ENCODE measurements at places on chromosomes 6 and 20.

DNA sequence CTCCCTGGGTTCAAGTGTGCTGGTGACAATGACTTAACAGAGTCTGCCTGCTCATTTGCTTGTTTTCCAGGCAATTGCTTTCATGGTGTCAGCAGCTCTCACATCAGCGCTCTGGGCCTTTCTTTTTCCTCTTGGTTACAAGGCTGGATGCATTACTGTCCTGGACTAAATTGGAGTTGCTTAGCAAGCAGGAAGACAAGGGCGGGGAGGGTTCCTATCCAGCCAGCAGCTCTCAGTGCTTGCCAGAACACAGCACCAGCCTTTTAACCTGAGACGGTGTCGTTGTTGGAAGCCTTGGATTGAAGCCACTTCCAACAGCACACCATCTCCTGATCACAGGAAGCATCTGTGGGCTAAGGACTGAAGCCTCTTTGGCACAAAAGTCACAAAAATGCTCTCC, 606.9 kb downstream of the CDH26 start:
- no peak for DNase-seq

DNA sequence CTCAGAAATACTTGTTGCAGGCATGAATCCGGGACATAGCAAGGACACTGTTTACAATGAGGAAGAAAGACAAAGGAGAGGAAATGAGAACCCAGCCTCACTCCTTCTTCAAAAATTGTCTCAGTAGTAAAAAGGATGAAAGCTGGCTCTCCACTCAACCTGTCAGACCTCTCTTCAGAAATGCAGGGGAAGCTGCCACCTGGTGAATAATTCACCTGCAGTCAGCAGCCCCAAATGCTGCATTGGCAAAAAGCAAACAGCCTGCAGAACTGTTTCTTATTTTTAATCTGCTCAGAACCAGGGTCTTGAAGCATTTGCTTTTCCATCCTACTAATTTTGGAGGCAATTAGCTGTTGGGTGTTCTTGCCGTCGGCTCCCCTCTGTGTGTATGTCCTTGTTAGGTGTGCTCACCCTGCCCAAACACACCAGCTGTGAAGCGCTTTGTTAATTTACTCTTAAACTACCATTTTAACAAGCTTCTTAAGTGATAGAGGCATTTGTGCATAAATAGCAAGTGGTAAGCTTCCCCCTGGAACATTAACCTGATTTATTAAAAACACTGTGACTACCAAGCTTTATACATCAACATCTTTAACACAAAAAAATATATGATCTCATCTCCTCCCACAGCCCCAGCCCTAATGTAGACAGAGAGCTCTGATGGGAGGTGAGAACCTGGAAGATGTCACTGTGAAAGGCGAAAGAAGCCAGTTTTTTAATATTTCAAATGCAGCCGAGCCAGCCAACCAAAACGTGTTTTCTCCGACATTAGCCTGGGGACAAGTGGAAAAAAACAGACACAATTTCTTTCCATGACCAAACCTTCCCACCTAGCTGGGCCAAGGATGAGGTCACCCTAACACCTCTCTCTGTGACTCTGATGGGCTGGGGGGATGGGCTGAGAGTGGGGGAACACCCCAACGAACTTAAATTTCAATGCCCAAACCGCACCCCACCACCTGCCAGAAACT, 451.0 kb upstream of the SULF2 start:
- no peak for DNase-seq

DNA sequence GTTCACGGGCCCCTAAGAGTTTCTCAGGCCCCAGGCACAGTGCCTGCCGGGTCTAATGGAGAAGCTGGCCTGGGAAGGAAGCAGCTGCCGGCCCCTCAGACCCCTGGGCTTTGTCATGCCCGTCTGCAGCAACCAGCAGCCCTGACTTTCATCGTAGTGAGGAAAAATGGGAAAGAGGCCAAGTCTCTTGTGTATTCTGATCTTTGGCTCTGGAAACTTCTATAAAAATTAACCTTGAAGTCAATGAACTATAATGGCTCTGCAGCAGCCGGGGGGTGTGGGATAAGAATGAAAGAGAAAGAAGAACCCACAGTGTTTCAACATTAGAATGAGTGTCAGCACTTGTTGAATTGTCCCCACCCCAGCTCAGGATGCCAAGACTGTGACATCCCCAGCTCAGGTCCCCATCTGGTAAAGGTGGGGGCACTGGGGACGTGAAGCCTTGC, 12.9 kb downstream of the TGM2 start:
- no peak for DNase-seq

DNA sequence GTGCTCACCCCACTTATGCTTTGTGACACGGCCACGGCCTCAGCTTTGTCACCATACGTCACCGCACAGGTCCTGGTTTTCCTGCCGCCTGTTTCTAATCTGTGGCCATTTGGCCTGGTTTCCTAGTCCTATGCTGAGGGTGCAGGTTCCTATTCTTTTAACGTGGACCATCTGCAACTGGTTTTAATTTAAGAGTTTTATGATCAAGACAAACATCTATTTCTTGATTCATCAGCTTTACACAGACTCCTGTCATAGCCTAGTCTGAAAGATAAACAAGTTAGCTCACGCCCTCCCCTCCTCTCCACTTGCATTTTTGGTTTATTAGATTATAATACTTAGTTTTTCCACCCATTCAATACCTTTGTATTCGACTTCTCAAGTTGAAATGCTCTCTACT, 97.5 kb upstream of the RPS6KA2 start:
- DNase-seq: no peak

GRCh38 chr6:408148-408547, 16.6 kb downstream of the IRF4 start:
- no peak for DNase-seq
